ENCODE measurements at places on chromosomes 11 and 22.

- no peak for DNase-seq
These were observed 591 bp upstream of the DNAJC4 start for GRCh38 chr11:64229744-64230170.

GRCh38 chr22:24410110-24410856 lies 17.1 kb upstream of the ADORA2A start:
- DNase-seq: no peak

DNA sequence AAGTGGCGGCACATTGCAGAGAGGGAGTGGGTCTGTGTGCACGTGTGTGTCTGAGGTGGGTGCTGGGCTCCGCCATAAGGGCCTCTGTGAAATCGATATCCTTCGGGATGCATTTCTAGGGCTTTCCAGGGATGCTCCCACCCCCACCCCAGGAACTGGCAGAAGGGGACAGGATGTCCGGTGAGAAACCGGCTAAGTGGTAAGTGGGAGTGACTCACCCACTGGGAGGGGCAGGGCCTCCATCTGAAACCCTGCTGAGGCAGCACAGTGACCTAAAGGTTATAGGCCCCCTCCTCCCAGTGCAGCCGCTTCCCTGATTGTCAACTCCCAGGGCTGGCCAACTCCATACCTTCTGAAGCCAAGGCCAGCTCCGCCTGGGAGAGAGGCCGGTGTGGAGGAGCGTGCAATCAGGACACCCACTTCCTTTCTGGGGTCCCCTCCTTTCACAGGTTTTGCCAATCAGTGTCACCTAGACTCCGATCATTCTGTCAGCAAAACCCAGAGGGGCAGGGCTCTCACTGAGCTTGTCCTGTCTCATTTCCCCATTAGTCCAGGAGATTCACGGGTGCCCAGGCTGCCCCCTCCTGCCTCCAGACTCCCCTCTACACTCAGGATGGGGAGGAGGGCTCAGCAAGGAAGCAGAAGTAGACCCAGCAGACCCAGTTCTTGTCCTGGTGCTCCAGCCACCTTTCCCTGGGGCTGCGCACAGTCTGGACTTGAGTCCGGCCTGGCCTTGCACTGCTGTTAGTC lies 44.5 kb downstream of the NECTIN1 start:
- DNase-seq: peak; percentile 71

GRCh38 chr11:130454491-130455252 lies 6.2 kb downstream of the ADAMTS15 start:
- DNase-seq: no peak

DNA sequence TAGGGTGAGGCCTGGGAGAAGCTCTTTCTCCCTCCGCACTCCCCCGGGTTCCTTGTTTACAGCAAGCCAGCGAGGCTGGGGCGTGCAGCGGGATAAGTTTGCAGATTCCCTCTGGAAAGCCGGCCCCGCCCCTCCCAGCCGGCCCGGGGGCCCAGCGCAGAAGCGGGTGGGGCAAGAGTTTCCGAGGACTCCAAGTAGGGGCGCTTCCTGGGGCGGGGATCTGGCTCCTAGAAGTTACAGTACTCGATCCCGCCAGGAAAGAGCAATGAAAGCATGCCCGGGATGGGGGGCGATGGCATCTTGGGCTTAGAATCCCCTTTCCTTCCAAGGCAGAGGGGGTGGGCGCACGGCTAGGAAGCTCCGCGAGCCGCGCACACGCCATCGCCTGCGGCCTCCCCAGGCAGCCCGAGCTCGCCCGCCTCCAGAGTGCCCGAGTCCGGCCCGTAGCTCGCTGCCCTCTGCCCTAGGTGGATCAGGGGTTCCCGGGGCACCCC lies 385 bp downstream of the TST start:
- no peak for DNase-seq

- DNase-seq: no peak
These were observed 114.7 kb upstream of the SERPIND1 start for GRCh38 chr22:20659258-20659657.

- no peak for DNase-seq
These were observed 1400.8 kb upstream of the TENM4 start for GRCh38 chr11:80841675-80842074.

DNA sequence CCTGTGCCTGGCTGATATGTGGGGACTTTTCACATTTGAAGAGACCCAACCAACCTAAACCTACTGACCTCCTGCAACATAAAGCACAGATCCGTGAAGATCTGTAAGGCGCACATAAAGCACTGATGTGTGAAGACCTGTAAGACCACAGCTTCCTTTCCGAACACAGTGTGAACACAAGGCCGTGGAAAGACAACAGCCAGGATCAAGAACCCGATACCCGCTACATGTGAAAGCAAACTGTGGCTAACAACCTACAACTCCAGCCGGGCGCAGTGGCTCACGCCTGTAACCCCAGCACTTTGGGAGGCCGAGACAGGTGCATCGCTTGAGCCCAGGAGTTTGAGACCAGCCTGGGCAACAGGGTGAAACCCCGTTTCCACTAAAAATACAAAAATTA lies 17.6 kb upstream of the PPFIA1 start:
- no peak for DNase-seq

- DNase-seq: no peak
These were observed 298.4 kb upstream of the MTNR1B start for GRCh38 chr11:92671081-92671480.

DNA sequence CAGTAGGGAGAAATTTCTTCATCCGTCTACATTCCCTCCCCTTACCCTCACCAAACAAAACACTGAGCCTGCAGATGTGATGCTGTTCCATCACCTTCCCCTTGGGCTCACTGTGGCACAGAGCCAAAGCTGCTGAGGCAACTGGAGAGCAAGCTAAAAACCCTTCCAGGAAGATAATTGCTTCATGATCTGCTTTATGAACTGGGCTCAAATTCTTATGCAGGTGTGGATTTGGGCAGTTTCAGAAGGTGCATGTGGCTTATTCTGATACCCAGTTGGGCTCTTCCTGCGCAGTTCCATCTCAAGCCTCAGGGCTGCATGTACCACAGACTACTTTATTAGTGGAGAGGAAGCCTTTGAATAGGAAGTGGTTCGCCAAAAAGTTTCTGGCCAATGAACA lies 58.3 kb downstream of the AAMDC start:
- no peak for DNase-seq

- no peak for DNase-seq
These were observed 42.0 kb upstream of the FIBIN start for GRCh38 chr11:26951809-26952515.

DNA sequence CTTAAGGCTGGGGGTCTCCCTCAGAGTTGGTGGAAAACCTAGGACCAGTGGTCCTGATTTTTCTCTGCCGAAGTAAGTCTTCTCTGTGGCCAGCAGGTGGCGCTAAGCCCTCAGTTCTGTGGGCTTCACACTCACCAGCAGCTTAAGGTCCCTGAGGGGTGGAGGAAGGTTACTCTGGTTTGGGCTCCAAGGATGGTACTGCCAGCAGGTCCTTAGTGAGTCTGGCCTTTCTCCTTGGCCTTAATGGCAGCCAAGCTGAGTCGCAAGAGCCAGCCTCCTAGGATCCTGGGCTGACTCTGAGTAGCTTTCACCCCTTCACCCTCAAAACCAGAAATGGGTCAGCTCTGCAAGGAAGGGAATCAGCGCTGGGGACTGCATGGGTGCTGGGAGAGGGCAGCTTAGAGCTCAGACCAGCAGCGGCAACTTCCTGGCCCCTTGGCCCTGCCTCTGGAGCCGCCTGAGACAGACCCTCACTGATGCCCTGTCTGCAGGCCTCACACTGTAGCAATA lies 4.4 kb downstream of the KCNJ11 start:
- peak; percentile 52 for DNase-seq

- no peak for DNase-seq
These were observed 4.1 kb downstream of the EED start for GRCh38 chr11:86248609-86249008.

GRCh38 chr11:34411791-34412190 lies 26.9 kb upstream of the CAT start:
- no peak for DNase-seq

GRCh38 chr11:108970221-108970991 lies 305.5 kb downstream of the DDX10 start:
- DNase-seq: no peak

DNA sequence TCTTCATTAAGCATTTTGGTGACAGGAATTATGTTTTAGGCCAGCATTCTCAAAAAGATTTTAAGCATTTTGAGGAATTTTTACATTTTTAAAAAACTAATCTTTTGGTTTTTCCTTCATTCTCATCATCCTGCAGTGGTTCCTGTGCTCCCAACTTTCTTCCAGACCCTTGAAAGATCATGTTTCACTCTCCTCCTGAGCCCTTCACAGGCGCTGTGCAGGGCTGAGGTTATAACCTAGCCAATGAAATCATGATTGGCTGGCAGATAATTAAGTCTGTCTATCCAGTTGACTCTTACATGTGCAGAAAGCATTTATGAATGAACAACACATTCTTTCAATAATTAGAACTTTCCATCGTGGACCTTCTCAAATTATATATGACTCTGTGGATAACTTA lies 226.3 kb downstream of the DDX10 start:
- no peak for DNase-seq

GRCh38 chr22:21876486-21877176 lies 9.2 kb upstream of the MAPK1 start:
- DNase-seq: no peak

- no peak for DNase-seq
These were observed 164.5 kb downstream of the SOX6 start for GRCh38 chr11:16191868-16192240.

DNA sequence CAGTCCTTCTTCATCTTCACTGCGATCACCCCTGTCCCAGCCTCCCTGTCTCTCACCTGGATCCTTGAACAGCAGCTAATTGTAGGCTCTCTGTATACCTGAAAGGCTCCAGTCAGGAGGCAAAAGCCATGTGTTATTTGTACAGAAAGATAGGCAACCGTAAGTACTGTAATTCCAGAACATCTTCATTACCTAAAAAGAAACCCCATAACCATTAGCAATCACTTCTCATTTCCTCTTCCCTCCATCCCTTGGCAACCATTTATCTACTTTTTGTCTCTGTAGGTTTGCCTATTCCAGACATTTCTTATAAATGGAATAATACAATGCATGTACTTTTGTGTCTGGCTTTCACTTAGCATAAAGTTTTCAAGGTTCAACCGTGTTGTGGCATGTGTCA lies 17.8 kb downstream of the NAGA start:
- no peak for DNase-seq

- no peak for DNase-seq
These were observed 104.9 kb downstream of the VPREB1 start for GRCh38 chr22:22349455-22349836.

DNA sequence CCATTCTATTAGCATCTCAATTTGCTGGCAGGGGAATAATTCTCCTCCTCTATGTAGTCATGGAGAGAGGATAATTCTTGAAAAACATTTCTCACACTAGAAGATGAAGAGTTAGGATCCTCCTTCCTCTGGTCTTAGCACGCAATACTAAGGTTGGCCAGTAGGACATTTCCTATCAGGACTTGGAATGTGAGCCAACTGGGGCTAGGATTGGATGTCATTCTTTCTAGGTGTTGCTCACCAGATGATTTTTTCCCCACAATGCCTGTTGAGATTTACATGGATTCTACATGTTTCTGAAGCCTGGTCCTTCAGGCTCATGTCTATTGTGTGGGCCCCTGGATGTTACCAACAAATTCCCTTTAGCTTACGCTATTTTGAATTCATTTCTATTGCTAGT lies 28.0 kb downstream of the SLN start:
- DNase-seq: no peak
